Muscle of back (tissue), 13 donors: ENCODE measurements at places on chromosomes 6 and 20. TPM values are rescaled to one million over a fixed set of nuclear protein-coding genes. Genes with fewer than 3 reads are reported as not detected.

The PCK1 gene
- polyA plus RNA-seq = 0.08 TPM

DNA sequence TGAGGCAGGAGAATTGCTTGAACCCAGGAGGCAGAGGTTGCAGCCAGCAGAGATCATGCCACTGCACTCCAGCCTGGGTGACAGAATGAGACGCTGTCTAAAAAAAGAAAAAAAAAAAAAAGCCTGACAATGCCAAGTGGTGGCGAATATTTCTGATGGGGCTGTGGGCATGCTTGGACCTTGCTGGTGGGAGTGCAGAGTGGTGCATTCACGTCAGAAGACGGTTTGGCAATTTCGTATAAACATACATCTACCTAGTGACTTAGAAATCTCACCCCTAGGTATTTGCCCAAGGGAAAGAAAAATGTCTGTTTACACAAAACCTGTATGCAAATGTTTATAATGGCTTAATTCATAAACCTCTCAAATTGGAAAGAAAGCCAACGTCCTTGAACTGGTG, 33.6 kb downstream of the CTCFL start:
- DNase-seq = no peak

DNA sequence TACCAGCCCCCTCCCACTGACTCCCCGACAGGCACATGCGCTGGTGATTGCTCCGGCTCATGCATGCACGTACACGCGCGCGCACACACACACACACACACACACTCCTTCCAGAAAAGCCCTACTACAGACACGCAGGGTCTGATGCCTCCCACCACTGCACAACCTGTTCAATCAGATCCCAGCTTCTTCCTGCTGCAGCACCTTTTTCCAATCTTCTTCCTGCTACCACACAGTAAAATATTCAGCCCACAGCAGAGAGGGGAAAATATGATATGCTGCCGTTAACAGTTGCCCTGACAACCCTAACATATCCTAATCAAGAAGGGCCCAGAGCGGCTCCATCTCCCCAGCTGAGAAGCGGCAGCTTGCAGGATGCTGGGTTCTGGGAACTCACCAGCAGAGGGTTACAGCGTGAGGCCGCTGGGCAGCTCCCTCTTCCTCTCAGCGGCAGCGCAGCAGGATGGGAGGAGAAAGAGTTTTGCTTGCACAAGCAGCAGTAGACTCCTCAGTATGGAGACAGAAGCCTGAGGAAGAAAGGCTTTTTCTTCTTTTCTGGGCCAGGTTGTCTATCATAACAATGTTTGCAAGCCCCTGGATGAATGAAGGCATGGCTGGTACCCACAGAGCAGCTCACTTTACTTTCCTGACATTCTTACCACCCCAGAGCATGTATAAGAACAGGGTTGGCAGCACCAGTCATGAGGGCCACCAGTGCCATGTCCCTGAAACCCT, 23.9 kb downstream of the MAP7 start:
- peak; percentile 33 for DNase-seq

DNA sequence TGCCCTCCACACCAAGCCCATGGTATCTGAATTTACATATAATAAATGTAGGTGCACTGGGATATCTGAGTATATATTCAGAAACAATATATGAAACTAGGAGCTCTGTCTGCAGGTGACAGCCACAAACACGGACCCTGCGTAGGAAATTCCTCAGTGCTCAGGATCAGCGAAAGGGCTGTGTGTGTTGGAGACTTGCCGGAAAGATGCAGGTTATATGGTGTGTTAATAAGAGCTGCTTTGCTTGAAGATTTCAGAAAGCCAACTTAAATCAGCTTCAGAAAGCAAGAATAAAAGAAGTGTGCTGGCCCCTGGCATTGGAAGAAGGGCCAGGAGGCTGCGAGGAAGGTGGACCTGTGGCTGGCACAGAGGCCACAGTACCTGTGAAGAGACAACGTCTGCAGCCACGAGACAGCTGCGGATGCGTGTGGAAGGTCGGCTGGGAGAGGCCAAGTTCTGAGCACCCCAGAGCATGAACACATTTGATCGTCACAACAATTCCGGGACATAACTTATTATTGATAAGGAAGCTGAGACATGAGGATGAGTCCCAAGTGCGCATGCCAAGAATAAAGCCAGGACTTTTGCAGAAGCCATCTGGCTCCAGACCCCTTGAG, 183.2 kb downstream of the DLL1 start:
- no peak for DNase-seq

DNA sequence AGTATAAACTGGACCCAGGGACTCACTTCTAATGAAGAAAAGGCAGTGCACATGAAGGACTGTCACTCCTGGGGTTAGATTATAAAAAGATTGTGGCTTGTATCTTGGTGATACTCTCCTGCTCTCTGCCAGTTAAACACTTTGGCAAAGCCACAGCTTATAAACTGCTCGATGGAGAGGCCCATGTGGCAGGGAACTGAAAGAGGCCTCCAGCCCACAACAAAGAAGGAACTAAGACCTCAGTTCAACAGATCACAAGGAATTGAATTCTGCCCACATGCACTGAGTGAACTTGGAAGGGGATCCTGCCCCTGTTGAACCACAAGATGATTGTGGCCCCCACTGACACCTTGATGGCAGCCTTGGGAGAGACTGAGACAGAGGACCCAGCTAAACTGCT, 363.8 kb downstream of the CBLN4 start:
- DNase-seq = no peak
